ENCODE measurements at places on chromosomes 16 and 17.

- peak; percentile 67 for DNase-seq
- H3K4me1 ChIP-seq = no peaks in the 10 kb centered on the region
- H3K4me3 ChIP-seq = no peak overlapping the region
- H3K36me3 ChIP-seq = no peaks in the 10 kb centered on the region
- no peaks in the 10 kb centered on the region for H3K27me3 ChIP-seq
Measured at GRCh38 chr17:78497115-78497540, 80.1 kb downstream of the DNAH17 start.

DNA sequence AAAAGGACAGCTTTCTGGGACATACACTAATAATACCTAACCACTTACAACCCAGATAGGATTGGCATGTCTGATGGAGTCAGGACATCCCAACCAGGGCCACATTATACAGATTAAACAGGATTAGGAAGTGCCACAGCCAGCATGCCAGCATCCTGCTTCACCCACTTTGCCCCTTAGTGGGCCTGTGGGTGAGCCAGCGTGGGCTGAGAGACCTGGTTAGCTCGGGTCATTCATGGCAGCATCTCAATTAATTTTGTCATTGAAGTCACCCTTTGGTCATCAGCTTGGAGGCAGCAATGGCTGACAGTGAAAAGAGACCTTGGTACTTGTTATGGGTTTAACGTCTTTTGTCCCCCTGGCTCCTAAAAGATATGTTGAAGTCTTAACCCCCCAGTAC lies 29.9 kb upstream of the SLC6A2 start:
- H3K27ac ChIP-seq = no peak overlapping the region
- no peak for DNase-seq
- H3K4me1 ChIP-seq = no peaks in the 10 kb centered on the region
- H3K27me3 ChIP-seq = no peaks in the 10 kb centered on the region
- no peak overlapping the region for H3K4me3 ChIP-seq

- peaks cover 2% of the 10 kb centered on the region for H3K27me3 ChIP-seq
- no peak overlapping the region for H3K27ac ChIP-seq
- DNase-seq = no peak
Measured at GRCh38 chr17:29357821-29358232, 32.3 kb upstream of the TAOK1 start.

- H3K27ac ChIP-seq = no peak overlapping the region
- no peaks in the 10 kb centered on the region for H3K27me3 ChIP-seq
- no peak for DNase-seq
- H3K36me3 ChIP-seq = peaks cover 25% of the 10 kb centered on the region
- no peaks in the 10 kb centered on the region for H3K4me1 ChIP-seq
- no peak overlapping the region for H3K4me3 ChIP-seq
Measured at GRCh38 chr17:37191219-37191618, 184.6 kb upstream of the C17orf78 start.

- peaks cover 6% of the 10 kb centered on the region for H3K4me1 ChIP-seq
- H3K4me3 ChIP-seq = no peak overlapping the region
- H3K27ac ChIP-seq = no peak overlapping the region
- no peak for DNase-seq
- H3K36me3 ChIP-seq = peaks cover 59% of the 10 kb centered on the region
Measured at GRCh38 chr17:62605588-62605987, 21.9 kb upstream of the MRC2 start.

GRCh38 chr17:34249478-34249877 lies 5.6 kb upstream of the CCL2 start:
- no peak for DNase-seq
- no peaks in the 10 kb centered on the region for H3K4me1 ChIP-seq
- no peak overlapping the region for H3K4me3 ChIP-seq

GRCh38 chr16:9971907-9972306 lies 210.3 kb downstream of the GRIN2A start:
- no peaks in the 10 kb centered on the region for H3K36me3 ChIP-seq
- H3K27ac ChIP-seq = no peak overlapping the region
- no peaks in the 10 kb centered on the region for H3K27me3 ChIP-seq
- DNase-seq = no peak

GRCh38 chr16:71288570-71288889 lies 672 bp downstream of the CMTR2 start:
- H3K27me3 ChIP-seq = peaks cover 5% of the 10 kb centered on the region
- DNase-seq = no peak
- H3K36me3 ChIP-seq = peaks cover 41% of the 10 kb centered on the region
- H3K4me3 ChIP-seq = peak overlapping the region; percentile 83
- H3K4me1 ChIP-seq = peaks cover 18% of the 10 kb centered on the region
- H3K27ac ChIP-seq = peak overlapping the region; percentile 89

DNA sequence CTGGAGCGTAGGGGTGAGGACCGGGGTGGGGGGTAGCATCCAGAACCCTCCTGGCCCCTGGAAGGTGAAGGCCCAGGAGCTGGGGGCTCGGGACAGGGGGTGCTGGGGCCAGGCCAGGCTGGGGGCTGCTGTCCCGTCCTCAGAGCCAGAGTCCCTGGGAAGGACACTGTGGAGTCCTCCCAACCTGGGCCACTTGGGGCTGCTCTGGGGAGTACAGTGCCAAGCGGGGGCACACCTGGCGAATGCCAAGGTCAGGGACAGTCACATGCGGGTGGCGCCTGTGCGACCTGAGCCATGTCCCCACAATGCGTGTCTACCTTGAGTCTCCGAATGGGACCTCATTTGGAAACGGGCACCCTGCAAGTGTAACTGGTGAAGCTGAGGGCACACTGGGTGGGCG lies 1.2 kb upstream of the PERCC1 start:
- H3K4me3 ChIP-seq = no peak overlapping the region
- H3K27me3 ChIP-seq = no peaks in the 10 kb centered on the region
- no peaks in the 10 kb centered on the region for H3K36me3 ChIP-seq
- H3K4me1 ChIP-seq = peaks cover 3% of the 10 kb centered on the region

DNA sequence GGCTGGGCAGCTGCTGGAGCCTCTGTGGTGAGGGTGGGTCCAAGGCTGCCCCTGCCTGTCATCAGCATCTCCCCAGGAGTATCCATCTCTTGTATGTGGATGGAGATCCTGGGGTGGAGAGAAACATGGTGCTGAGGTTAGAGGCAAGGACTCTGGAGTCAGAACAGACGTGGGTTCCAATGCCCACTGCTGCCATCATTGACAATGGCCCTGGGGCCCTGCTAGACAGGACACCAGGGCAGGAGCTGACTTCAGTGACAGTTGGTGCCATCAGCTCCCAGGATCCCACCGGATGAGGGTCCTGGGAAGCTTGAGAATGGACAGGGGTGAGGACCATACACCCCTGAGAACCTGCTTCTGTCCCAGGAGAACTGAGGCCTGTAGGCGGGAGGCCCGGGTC lies 15.6 kb downstream of the MYLK3 start:
- no peaks in the 10 kb centered on the region for H3K27me3 ChIP-seq
- H3K27ac ChIP-seq = no peak overlapping the region
- H3K4me3 ChIP-seq = no peak overlapping the region
- H3K4me1 ChIP-seq = no peaks in the 10 kb centered on the region
- no peak for DNase-seq

- no peaks in the 10 kb centered on the region for H3K27me3 ChIP-seq
- H3K27ac ChIP-seq = no peak overlapping the region
- DNase-seq = no peak
- no peaks in the 10 kb centered on the region for H3K36me3 ChIP-seq
Measured at GRCh38 chr16:8110572-8111514, 479.5 kb downstream of the TMEM114 start.

DNA sequence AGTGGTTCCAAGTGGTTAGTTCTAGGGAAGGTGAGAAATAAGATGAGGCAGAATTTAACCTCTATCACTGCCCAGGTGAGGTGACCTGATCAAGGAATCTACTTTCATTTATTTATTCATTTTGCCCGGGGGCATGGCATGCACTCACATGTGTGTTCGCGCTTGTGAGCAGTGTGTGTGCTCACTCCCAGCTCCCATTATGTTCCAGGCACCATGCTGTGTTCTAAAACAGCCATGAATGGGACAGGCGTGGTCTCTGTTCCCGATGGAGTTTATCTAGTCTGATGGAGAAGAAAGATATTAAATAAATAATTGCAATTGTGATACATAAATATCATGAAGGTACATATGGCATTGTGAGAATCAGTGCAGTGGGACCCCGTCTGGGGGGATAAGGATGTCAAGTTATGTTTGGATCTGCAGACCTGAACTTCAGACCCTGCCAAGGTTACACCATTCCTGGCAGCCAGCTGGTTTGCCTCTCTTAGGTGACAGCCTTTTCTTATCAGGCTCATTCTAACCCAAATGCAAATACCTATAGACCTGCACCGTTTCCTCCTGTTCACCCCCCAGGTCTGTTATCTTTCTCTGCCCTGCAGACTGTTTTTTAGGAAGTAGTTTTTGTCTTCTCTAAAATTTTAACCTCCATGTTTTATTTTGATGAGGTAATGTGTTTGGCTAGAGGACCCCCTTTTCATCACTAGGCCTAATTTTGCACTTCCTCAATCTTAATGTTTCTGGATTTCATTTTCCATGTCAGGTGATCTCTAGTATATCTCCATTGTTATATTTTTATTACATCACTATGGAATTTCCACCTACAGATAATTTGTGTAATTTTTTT lies 11.8 kb downstream of the CYB5B start:
- H3K4me3 ChIP-seq = no peak overlapping the region
- H3K36me3 ChIP-seq = peaks cover 52% of the 10 kb centered on the region
- H3K27ac ChIP-seq = no peak overlapping the region
- no peaks in the 10 kb centered on the region for H3K27me3 ChIP-seq
- no peak for DNase-seq

GRCh38 chr16:27373312-27373711 lies 28.7 kb upstream of the IL21R start:
- H3K4me3 ChIP-seq = no peak overlapping the region
- no peak for DNase-seq
- H3K4me1 ChIP-seq = peaks cover 48% of the 10 kb centered on the region
- no peaks in the 10 kb centered on the region for H3K27me3 ChIP-seq

DNA sequence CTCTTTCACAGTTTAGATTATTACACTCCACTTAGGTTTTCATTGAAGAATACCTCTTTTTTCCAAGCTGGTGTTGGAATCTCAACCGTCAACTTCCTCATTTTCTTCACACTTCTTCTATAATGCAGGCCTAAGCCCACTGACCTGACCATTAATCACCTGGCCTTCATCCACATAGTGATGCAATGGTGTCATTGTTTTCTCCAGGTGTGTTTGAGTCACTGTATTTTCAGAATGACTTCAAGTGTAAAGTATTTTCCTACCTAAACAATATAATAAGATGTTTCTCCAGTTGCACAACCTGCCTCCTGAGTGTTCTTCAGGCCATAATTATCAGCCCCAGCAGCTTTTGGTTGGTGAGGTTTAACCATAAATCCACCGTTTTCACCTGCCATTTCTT lies 1675.1 kb downstream of the TP53TG3F start:
- no peak overlapping the region for H3K4me3 ChIP-seq
- no peak overlapping the region for H3K27ac ChIP-seq
- no peaks in the 10 kb centered on the region for H3K4me1 ChIP-seq
- no peak for DNase-seq
- H3K27me3 ChIP-seq = no peaks in the 10 kb centered on the region

- H3K27me3 ChIP-seq = no peaks in the 10 kb centered on the region
- peaks cover 17% of the 10 kb centered on the region for H3K36me3 ChIP-seq
- DNase-seq = no peak
- H3K4me3 ChIP-seq = no peak overlapping the region
- H3K4me1 ChIP-seq = peaks cover 6% of the 10 kb centered on the region
- H3K27ac ChIP-seq = peak overlapping the region; percentile 43
Measured at GRCh38 chr17:4161192-4161966, 18.4 kb downstream of the CYB5D2 start.

GRCh38 chr17:55496094-55496881 lies 15.0 kb downstream of the SMIM36 start:
- H3K36me3 ChIP-seq = no peaks in the 10 kb centered on the region
- DNase-seq = no peak
- H3K27ac ChIP-seq = no peak overlapping the region
- peaks cover 17% of the 10 kb centered on the region for H3K27me3 ChIP-seq

GRCh38 chr17:63911657-63912100 lies 621 bp upstream of the CSHL1 start:
- H3K4me3 ChIP-seq = no peak overlapping the region
- H3K27ac ChIP-seq = no peak overlapping the region
- DNase-seq = peak; percentile 74

DNA sequence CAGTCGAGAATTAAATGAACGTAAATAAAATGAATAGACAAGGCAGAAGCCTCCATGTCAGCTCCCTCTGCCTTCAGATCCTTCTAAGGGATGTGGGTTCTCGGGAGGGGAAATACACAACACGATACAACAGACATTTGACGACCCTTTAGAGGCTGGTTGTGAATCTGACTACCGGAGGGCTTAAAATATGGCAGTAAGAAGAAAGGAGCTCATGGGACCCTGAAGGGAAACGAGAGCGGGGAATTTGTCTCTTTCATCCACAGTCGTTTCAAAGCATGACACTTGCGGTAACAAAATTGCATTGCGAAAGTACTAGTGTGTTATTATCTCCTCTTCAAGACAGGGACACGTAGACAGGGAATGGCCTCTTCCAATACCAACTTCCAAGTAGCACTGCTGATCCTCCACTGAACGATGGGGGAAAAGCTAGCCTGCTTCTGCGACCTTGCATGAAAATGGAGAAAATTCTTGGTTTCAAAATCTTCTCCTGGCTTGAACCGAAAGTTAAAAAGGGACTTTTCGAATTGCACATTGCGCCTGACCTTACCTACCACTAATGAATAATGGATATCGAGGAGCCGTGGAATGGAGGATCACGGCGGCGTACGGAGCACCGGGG lies 1.2 kb upstream of the TNRC6C start:
- H3K36me3 ChIP-seq = peaks cover 4% of the 10 kb centered on the region
- H3K4me3 ChIP-seq = peak overlapping the region; percentile 88
- peaks cover 40% of the 10 kb centered on the region for H3K4me1 ChIP-seq
- peak; percentile 23 for DNase-seq

GRCh38 chr17:67278363-67278762 lies 33.4 kb upstream of the HELZ start:
- no peak for DNase-seq
- H3K36me3 ChIP-seq = no peaks in the 10 kb centered on the region

- no peak overlapping the region for H3K4me3 ChIP-seq
- H3K36me3 ChIP-seq = no peaks in the 10 kb centered on the region
- DNase-seq = no peak
- H3K27me3 ChIP-seq = no peaks in the 10 kb centered on the region
- no peak overlapping the region for H3K27ac ChIP-seq
Measured at GRCh38 chr16:48820379-48820778, 210.4 kb upstream of the N4BP1 start.

GRCh38 chr16:53372992-53373871 lies 61.0 kb upstream of the RBL2 start:
- H3K4me3 ChIP-seq = no peak overlapping the region
- H3K27ac ChIP-seq = peak overlapping the region; percentile 6
- H3K27me3 ChIP-seq = peaks cover 12% of the 10 kb centered on the region
- peak; percentile 75 for DNase-seq
- peaks cover 16% of the 10 kb centered on the region for H3K4me1 ChIP-seq
- no peaks in the 10 kb centered on the region for H3K36me3 ChIP-seq

GRCh38 chr17:42422412-42422957 lies 571 bp downstream of the CAVIN1 start:
- H3K36me3 ChIP-seq = no peaks in the 10 kb centered on the region
- H3K27ac ChIP-seq = no peak overlapping the region
- H3K27me3 ChIP-seq = peaks cover 47% of the 10 kb centered on the region
- peaks cover 14% of the 10 kb centered on the region for H3K4me1 ChIP-seq
- DNase-seq = peak; percentile 34

Data from activated CD8-positive, alpha-beta T cell treated with anti-CD3 and anti-CD28 coated beads, Interleukin-2, amount 10 ng/mL, durations not matched to agents 7 days and 5 days (primary cell).